ENCODE measurements at places on chromosomes 5 and 9.

GRCh38 chr5:35785601-35786085 is 71.0 kb upstream of the IL7R start:
- DNase-seq: no peak

- DNase-seq: no peak
These were observed 75.9 kb downstream of the TENT4A start for GRCh38 chr5:6788956-6789649.

DNA sequence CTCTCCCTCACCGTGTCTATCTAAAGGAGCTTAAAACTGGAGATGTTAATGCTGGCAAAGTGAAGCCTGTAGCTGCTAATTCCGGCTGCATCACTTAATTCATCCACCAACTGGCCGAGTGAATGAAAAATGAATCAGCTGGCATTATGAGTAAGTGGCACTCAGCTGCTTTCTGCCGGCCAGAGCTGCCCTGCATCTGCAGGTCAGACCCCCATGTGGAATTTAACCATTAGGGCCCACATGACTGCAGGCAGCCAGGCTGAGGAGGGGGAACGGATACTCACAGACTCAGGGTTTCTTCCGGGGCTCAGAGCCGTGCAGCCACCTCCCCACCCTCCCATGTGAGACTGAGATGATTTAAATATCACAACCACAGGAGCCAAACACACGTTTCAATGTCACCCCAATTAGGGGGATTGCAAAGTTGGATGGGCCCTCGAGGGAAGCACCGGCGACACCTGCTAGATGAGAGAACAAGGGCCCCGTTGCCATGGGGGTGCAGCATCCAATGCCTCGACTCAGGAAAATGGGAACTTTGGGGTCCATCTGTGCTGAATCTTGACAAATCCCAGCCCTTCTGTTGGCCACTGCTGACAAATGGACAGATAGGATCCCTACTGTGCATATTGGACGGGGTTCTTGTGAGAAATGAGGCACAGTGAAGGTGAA is 115.6 kb upstream of the ALDH1B1 start:
- DNase-seq: no peak

- no peak for DNase-seq
These were observed 2.6 kb upstream of the CCL27 start for GRCh38 chr9:34665067-34665380.

DNA sequence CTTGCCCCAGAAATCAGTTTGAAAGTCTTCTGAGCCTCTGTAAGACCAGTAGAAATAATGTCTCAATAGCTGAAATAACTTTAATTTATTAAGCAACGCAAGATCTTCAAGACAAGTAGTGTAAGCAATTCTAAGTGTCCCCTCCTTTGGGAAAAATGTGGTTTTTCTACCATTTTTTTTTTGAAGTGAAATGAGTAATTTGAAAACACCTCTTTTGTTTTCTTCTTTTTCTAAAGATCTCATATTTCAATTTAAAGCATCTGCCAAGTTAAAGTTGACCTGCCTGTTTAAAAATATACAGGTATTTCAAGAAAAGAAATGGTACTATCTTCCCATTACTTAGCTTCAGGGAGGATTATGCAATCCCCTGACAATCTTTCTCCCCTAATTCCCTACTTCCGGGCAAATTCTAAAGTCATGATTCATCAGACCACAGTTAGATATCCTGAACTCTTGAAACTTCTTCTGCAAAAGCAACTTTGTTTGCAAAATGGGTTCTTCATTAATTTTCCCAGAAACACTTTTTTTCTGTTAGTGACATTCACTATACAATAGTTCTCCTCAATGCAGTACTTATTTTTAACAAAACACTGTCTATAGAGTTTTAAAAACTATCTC is 7.8 kb upstream of the ANXA1 start:
- DNase-seq: peak; percentile 43

GRCh38 chr5:18393565-18394442 is 759.5 kb downstream of the TAF11L14 start:
- no peak for DNase-seq

DNA sequence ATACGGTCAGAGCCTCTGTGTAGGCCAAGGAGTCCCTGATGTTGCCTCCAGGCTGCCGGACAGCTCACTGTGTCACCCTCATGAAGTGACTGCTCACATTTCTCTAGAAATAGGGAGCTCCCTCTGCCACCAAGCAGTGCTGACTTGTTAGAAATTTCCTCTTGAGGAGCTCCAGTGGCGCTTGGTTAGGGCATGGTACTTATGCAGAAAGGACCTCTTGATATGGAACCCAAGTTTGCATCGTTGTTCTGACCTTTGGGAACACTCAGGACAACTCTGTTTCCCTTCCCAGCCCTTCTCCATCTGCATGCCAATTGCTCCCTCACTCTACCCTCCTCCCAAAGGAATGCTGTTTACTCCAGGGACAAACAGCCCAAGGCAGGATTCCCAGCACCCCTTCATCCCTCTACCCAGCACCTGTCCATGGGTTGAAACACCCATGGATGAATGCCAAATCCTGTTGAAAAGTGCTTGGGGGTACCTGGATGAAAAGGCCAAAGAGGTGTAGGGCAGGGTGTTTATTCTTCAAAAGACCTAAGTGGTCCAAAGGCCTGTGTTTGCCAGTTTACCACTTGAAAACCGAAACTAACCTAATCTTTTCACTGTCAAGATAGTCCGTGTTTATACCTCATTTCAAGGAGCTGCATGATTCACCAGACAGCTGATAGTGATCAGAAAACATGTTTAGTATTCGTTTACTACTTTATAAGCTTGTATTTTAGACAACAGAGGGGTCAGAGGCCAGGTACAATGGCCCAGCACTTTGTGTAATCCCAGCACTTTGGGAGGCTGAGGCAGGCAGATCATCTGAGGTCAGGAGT is 51.1 kb downstream of the KLF4 start:
- no peak for DNase-seq

DNA sequence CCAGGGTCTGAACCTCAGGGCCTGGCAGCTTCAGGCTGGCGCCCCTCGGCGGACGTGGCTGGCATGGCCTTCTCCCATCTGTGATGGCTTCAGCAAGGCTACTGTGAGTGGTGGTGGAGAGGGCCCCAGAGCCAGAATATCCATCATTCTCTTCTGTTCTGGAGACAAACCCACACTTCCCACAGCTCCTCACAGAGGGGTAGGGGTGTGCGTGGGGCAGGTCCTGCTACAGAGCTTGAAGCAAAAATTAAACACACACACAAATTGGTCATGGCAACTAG is 9.6 kb downstream of the GPX3 start:
- DNase-seq: no peak

DNA sequence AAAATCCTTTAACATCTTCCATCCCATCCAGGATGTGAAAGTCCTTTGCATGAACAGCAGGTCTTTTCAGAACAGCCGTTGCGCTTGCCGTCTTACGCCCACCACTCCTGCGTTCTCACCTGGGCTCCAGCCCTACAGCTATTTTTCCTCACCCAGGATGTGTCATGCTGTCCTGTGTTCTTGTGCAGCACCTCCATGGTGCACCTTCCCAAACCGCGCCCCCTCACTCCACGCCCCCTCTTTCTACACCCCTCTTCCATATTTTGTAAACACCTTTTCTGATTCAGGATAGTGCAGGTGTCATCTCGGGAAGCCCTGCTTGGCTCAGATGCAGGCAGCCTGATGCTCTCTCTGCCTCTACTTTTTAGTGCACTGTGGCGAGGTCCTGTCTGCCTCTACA is 18.4 kb downstream of the CAMK4 start:
- DNase-seq: no peak

DNA sequence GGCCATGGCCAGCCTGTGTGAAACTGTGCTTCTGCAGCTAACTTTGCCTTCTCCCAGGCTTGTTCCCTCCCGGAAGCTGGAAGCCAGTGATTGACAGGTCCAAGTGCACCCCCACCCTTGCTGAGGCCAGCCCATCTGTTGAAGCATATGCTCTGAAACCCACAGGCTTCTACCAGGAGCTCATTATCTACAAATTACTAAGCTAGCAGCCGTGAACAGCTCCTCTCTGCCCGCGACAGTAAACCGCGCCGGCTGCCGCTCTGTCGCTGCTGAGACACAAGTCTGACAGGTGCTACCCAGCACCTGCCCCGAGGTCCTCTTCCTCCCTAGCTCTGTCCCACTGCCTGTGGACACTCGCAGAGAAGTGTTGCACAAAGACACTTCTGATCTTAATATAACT is 490.9 kb downstream of the GADD45G start:
- no peak for DNase-seq

- no peak for DNase-seq
These were observed 658 bp downstream of the PDCD1LG2 start for GRCh38 chr9:5510989-5511388.

- DNase-seq: no peak
These were observed 79.4 kb downstream of the PHF2 start for GRCh38 chr9:93655621-93656425.

- no peak for DNase-seq
These were observed 8.8 kb upstream of the TMEM171 start for GRCh38 chr5:73111536-73111935.

DNA sequence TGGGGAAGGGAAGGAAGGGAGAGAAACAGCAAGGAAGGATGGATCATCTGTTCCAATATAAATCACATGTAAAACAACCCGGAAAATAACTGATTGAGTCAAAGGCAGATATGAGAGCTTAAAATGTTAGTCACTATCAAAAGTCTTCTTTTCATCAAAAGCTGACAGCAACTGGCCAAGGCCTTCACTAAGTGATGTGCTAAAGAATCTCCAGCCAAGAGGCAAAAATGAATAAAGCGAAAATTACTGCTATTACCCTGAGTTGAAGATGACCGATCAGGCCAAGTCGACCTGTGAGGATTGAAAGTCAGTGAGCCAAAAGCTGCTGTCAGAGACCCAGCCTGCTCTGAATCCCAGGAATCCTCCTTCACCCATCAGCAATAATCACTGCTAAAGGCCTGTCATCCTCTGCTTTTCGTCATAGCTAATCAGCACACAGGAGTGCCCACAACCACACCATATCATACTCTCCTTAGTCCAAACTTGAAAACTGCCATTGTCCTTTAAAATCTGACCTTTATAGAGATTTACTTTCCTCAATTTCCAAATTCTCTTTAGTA is 736.9 kb downstream of the TLE1 start:
- no peak for DNase-seq

GRCh38 chr5:38051711-38052511 is 206.4 kb upstream of the EGFLAM start:
- no peak for DNase-seq

GRCh38 chr5:42992088-42992879 is 47.8 kb downstream of the ANXA2R start:
- DNase-seq: no peak

Data from AG04450 (cell line).